CD4-positive, alpha-beta T cell treated with Interleukin-17A for 1 hour (primary cell): ENCODE measurements at places on chromosomes 3 and 15.
A peak's percentile ranks its signal among the peaks of the same experiment; 100 is the strongest.

- no peak for DNase-seq
Measured at GRCh38 chr15:59063042-59063441, 41.9 kb upstream of the CCNB2 start.

GRCh38 chr15:98673133-98673532, 24.8 kb downstream of the IGF1R start:
- no peak for DNase-seq

GRCh38 chr15:53260647-53261046, 470.5 kb upstream of the ONECUT1 start:
- DNase-seq, result no peak

GRCh38 chr15:69299943-69300588, 1.4 kb downstream of the PAQR5 start:
- DNase-seq, result no peak

DNA sequence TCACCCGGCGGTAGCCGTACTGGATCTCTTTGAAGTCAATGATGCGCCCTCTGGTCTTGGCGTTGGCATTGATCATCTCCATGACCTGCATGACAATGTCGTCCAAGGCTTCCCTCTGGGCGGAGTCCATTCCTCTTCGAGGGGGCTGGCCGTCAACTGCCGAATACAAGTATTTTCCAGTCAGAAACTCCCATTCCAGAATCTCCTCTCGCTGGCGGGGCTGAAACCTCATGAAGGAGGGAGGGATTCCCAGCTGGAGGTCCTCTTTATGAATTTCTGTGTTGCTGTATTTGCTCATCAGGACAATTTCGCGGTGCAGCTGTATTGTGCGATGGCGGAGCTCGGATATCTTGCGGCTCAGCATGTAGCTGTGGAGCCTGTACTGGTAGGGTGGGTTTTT, 73.4 kb downstream of the CHSY1 start:
- no peak for DNase-seq

GRCh38 chr15:66496951-66497501, 536 bp downstream of the SNAPC5 start:
- no peak for DNase-seq

GRCh38 chr3:42491881-42492507, 10.4 kb upstream of the VIPR1 start:
- DNase-seq, result no peak

GRCh38 chr3:72555714-72556113, 292.5 kb downstream of the SHQ1 start:
- DNase-seq, result no peak

- DNase-seq, result no peak
Measured at GRCh38 chr15:43941555-43941954, 114.8 kb downstream of the WDR76 start.

- DNase-seq, result peak; percentile 17
Measured at GRCh38 chr3:105798381-105798934, 70.4 kb downstream of the CBLB start.

GRCh38 chr15:94503293-94503692, 271.9 kb downstream of the MCTP2 start:
- DNase-seq, result no peak

DNA sequence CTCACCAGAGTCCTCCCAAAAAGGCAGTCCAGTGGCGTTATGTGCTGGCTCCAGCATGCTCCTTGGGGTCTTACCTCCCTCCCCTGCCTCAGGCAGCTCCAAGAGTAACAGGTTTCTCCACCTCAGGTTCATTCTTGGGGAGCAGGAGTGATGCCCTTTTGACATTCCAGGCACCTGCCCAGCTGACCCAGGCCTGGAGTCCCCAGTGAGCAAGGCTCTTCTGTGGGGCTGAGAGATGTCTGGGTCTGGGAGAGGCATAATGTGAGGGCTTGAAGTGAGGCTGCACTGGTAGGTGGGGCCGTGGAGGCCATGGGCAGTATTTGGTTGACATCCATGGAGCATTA, 15.3 kb downstream of the PXYLP1 start:
- no peak for DNase-seq

DNA sequence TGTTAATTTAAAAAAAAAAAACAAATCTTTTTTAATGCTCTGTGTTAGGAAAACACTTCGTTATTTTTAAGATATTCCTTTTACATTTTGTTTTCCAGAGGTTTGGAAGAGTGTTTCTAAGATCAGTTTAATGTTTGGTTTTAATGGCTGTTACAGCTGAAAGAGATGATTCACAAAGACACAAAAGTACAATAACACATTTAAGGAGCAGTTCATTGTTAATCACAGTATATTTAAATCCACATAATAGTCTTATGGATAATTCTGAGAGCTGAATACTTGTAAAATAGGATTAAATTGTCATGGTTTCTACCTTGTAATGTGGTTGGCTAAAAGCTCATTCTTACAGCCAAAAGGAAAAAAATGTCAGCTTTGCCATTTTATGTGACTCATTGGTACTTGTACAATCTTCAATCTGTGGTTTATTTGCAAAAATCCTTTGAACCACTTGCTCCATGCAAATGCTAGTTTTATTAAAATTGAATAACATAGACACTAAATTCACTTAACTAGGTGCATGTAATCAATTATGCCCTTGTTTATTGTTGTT, 426.4 kb downstream of the NLGN1 start:
- no peak for DNase-seq

- DNase-seq, result no peak
Measured at GRCh38 chr15:94526071-94526689, 294.8 kb downstream of the MCTP2 start.

DNA sequence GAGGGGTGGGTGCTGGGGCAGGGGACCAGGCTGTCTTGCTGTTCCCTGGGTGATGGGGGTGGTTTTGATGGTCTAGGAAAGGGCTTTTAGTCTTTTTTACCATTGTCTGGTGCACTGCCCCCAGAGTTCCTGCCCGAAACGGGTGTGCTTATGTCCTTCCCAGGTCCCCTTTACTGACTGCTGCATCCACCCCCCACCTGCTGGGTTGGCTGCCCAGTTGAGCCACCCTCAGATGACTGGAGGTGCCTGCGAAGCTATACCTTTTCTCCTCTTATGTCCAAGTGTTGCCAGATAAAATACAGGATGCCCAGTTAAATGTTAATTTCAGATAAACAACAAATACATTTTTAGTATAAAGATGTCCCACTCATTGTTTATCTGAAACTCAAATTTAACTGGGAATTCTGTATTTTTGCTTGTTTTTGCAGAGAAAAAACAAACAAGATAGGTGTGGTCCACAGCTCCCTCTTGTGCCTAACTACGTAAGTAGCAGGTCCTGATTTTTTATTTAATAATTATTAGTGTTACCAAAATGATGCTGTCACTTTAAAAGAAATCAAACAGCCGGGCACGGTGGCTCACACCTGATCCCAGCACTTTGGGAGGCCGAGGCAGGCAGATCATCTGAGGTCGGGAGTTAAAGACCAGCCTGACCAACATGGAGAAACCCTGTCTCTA, 6.1 kb upstream of the RPP14 start:
- DNase-seq, result peak; percentile 19

DNA sequence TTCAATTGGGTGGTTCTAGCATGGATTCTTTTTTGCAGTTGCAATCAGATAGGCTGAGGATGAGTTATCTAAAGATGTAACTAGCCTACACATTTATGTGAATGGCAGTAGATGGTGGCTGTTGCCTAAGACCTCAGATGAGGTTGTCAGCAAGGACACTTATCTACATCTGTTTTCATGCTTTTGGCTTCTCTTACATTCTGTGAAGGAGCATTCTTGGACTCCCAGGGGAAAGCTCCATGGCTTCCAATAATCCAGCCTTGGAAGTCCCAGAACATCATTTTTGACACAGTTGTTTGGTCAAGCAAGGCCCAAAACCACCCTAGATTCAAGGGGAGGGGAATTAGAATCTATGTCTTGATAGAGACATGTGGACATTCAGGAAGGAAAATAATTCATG, 332.2 kb upstream of the RBMS3 start:
- no peak for DNase-seq

DNA sequence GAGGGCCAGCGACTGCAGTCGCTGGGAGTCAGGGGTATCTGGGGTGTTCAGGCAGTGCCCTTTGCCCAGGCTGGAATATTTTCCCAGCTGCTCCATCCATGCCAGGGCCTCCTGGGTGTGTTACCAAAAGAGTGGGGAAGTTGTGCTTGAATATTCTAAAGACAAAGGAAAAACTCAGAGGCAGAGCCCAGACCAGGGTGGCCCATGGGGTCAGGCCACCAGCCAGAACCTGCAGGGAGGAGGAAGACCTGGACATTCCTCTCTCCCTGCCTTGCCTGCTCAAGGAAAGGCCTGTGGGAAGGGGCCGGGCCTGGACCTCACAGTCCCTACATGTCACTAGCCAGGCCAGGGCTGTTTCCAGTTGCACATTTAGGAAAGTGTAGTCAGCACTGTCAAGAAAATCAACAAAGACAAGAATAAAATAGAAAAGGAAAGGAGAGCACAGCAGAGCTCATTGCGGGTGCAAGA, 16.0 kb upstream of the KLF15 start:
- DNase-seq, result no peak

DNA sequence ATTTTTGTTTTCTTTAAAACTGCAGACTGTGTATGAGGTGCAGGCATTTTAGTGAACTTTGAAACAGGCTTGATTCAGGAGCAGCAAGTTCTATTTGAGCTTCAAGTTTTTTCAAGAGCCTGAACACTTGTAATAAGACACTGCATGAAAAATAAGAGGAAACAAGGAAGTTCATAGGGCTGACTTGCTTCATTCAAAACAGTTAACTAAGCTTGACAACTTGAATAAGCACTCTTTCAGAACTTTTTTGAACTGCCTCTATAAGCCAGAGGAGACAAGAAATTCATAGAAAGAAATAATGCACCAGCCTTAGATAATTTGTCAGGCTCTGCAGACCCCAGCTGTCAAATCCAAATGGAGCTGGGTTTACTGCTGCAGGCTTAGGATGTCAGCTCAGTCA, 130.2 kb downstream of the SSR3 start:
- no peak for DNase-seq

DNA sequence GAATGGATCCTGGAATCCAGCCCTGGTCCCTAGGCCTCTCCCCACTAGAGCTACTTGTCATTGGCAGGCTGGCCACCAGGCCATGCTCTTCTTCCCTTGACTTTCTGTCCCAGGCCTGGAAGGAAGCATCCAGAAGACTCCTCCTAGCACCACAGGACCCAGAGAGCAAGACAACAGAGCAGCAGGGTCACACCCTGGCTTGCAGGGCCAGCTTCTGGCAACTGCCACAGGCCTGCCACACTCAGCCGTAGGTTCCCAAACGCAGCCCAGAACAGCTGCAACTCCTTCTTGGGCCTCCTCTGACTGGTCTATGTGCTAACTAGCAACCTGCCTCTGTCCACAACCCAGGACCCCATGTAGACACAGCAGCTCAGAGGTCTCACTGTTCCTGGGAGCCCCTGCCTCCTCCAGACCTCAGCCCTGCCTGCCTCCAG, 36.8 kb upstream of the RPL32 start:
- DNase-seq, result no peak

GRCh38 chr15:64621056-64621455, 154.3 kb downstream of the RBPMS2 start:
- DNase-seq, result no peak

DNA sequence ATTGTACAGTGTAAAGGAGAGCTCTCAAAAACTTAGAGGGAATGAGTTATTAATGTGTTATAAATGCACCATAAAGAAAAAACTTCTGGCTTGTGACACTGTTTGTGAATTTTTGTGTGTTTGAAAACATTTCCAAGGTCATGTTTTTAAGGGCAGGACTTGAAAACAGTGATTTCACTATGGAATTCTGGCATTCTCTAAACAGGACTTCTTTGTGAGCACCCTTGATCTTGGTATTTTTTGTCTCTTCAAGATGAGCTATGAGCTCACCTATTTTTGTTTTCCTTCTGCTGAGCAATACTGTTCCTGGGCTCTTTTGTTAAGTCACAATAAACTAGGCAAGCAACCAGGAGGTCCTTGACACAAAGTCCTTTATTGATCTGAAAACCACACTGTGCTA, 284.4 kb downstream of the RBMS3 start:
- no peak for DNase-seq

GRCh38 chr3:42440924-42441323, 30.5 kb upstream of the LYZL4 start:
- DNase-seq, result no peak

DNA sequence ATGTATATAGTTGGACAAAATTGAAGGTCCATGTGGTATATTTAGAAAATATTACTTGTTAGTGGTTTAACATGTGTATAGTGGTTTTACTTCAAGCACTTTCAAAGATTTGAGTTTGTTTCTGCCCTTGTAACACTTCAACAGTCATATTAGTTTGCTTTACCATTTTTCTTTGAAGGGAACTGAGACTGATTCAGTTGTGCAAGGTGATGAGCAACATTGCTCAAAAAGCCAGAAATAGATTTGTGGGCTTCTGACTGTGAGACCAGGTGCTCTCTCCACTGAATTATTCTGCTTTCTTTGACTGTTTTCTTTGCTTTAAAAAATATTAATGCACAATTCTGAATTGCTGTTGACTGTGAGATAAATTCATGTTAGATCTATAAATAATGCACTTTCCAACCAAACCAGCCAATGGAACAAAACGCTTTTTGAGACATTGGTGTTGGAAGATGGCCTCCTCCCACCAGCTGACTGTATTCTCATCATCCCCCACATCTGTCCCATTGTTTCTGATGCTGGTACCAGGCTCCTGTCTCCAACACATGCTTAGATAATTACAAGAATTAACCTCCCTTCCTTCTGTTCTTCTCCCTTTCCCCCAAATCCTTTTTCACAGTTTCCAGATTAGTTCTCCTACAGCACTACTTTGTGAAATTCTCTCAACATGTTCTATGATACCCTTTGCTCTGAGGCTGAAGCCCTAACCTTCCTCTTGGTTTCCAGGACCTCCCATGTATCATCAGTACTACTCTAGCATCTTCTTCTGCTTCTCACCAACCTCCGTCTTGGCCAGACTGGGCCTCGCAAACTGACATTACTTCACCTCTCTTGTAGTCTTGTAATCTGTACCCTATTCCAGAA, 27.9 kb downstream of the PLCL2 start:
- DNase-seq, result no peak

GRCh38 chr15:42474827-42475226, 16.1 kb downstream of the ZNF106 start:
- no peak for DNase-seq

DNA sequence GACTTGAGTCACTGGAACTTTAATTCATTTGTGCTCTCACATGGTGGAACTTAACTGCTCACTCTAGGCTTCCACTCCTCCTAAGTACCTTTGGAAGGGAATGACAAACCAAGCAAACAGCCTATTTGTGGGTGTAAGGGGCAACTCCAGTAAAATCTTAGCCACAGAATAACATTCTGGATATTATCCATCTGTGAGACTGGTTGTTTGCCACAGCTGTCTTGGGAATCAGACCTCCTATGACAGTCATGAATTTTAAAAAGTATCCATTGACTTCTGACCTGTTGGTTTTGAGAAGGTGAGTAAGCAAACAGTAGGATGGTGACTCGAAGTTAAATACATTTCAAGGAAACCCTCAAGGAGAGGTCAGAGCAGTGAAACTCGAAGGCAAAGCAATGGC, 147.3 kb upstream of the CDIN1 start:
- DNase-seq, result no peak

DNA sequence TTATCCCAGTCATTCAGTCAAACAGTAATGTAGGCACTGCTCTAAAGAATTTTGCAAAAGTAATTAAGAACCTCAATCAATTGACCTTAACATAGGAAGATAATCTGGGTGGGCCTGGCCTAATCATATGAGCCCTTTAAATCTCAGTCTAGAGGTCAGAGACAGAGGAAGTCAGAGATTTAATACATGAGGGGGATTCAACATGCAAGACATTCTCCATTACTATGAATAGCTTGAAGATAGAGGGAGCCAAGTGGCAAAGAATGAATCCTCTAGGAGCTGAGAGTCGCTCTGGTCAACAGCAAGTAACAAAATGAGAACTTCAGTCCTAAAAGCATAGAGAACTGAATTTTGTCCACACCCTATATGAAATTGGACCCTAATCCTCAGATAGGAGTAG, 39.0 kb upstream of the MBNL1 start:
- no peak for DNase-seq

GRCh38 chr3:190070622-190071347, 49.9 kb downstream of the P3H2 start:
- DNase-seq, result no peak
